Type B pancreatic cell (in vitro differentiated cells): ENCODE measurements at places on chromosomes 3 and 15.

DNA sequence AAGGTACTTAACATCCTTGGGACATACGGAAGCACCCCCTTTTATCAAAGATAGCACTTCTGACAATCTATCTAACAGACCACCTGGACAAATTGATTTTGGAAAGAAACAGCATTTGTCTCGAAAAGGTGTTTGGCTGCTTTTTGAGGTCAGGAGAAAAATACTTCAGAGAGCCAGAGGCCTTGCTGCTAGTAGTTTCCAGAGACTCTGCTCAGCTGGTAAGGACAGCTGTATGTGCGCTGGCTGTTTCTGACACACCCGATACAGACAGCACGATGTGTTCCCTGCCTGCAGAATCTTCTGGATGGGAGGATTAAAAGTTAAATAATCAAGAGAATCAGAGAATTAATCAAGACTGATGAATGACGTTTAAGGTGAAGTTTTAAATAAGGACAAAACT is 15.6 kb upstream of the GYG1 start:
- no peak for DNase-seq

GRCh38 chr3:17928502-17929145 is 186.2 kb upstream of the TBC1D5 start:
- no peak for DNase-seq

GRCh38 chr15:61050844-61051568 is 178.1 kb downstream of the RORA start:
- no peak for DNase-seq

- DNase-seq = no peak
Measured at GRCh38 chr3:145017959-145018358, 1046.3 kb downstream of the DIPK2A start.

DNA sequence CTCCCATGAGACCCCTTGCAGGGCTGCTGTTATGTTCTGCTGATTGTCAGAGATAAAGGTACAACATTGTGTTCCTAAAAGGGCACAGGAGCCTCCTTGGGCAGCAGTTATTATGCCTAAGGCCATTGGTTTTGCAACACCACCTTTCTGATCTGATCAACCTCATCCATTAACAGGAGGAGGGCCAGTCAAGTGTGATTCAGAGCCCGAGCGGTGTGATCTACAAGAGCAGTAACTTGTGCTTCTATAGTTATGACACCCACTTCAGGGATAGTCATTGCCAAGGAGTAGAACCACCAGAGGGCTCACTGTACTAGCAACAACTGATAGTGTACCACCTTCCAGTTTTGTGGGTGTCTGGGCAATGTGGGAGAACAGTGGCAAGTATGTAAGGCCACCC is 1457.9 kb upstream of the CADM2 start:
- no peak for DNase-seq

- no peak for DNase-seq
Measured at GRCh38 chr3:149340310-149340933, 7.0 kb upstream of the TM4SF18 start.

DNA sequence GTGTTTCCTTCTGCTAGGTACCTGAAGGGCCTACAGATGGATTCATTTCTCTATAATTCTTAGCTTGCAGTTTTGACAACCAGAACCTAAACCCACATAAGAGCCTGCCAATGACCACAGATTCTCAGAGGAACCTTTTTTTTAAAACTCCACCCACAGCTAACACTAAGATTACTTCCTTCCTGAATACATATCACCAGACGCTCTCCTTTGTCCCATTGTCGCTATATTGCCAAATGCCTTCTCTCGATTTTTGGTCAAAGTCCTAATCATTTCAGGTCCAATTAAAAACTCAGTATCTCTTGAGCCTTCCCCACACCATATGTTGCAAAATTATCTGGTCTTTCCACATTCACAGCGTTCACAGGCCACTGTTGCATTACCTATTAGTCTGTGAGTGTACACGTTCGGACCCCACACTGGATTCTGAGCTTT is 12.4 kb downstream of the ZNF710 start:
- no peak for DNase-seq

DNA sequence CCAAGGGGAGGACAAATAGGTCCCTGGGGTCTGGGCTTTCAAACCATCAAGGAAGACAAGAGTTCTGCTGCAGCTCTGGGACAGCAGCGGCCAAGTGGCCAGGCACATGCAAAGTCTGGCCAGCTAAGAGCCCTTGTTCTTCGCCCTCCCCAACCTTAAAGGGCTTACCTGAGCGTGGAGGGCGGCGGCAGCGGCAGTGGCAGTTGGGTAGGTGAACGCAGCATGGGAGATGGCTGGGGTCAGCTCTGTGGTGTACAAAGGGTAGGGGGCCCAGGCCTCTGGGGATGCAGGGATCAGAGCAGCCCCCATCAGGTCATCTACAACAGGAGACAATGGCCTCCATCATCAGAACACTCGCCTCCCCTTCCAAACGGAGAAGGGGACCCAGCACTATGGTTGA is 27.1 kb downstream of the RBPMS2 start:
- no peak for DNase-seq

- no peak for DNase-seq
Measured at GRCh38 chr15:98330692-98331435, 317.5 kb upstream of the IGF1R start.

DNA sequence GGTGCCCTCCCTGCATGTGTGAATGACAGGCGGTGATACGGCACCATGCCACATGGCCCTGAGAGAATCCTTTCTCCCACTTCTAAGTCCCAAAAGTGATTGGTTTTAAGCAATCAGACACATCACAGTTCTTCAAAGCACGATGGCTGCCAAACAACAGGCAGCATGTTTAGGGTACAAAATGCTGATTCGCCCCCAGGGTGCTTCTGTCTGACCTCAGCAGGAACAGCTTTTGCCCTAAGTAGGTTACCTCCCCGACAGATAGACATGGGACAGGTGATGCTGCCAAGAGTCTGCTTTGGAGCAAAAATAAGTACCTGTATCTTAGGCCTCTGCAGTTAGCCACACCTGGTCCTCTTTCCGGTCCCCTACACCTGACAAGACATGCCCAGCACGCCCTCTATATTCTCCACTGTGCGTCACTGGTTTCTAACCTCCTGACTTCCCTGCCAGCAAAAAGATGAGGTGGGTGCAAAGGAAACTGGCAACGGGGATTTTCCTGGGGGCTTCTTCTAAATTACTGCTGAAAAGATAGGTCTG is 549.8 kb downstream of the FOXP1 start:
- no peak for DNase-seq

GRCh38 chr3:68866157-68866556 is 66.2 kb downstream of the TAFA4 start:
- DNase-seq = no peak

DNA sequence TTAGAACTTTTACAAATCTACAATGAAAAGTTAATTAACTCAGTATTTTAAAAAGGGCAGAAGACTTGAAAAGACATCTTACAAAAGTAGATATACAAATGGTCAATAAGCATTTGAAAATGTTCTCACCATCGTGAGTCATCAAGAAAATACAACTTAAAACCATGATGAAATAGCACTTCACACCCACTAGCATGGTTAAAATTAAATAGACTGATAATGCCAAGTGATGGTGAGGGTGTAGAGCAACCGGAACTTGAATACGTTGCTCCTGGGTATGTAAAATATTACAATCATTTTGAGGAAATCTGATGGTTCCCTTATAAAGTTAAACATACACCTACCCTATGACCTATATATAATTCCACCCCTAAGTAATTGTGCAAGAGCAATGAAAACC is 319.8 kb upstream of the UMPS start:
- no peak for DNase-seq

DNA sequence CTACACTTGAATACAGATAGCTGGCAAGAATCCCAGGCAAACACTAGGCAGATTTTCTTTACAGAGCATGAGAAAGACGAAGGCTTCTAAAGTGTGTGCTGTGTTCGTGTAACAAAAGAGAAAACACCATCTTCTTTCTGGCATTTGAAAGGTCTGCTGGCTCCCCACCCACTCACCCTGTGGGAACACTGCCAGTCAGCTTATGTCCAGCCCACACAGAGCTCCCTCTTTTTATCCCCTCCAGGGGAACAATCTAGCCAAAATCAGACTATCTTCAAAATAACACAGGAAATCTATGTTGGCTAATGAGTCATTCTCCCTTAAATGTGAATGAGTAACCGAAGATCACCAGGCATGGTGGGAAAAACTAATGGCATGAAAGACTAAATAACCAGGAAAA is 45.6 kb upstream of the PAQR5 start:
- DNase-seq = no peak

GRCh38 chr3:131699001-131699400 is 196.2 kb upstream of the MRPL3 start:
- DNase-seq = no peak

DNA sequence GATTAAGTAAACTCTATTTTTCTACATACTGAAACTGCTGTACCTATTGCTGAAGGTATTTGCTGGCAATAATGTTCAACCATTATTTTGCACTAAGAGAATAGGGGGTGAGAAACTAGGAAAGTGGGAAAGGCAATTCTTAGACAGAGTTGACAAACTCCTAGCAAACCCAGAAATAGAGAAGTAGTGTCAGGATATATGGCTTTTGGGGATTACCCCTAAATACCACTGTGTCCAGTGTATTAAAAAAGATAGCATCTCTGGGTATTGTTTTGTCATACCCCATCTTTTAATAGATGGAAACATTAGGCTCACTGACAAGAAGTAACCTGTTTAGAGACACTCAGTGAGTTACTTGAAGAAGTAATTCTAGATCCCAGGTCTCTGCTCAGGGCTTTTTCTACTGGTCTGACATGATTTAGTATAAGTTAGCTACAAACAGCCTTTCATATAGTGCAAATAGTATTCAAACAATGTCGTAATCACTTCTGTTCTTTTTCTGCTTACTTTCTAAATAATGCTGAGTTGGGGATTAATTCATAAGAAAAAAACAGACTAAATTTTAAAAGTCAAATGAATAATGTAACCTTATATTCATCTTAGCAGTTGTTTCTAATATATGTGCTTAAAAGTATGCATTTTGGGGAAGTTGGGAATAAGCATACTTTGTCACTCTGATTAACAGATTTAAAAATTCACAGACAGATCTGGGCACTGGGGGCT is 107.2 kb downstream of the IL1RAP start:
- no peak for DNase-seq

- no peak for DNase-seq
Measured at GRCh38 chr3:184255291-184256039, 5.9 kb downstream of the CAMK2N2 start.

DNA sequence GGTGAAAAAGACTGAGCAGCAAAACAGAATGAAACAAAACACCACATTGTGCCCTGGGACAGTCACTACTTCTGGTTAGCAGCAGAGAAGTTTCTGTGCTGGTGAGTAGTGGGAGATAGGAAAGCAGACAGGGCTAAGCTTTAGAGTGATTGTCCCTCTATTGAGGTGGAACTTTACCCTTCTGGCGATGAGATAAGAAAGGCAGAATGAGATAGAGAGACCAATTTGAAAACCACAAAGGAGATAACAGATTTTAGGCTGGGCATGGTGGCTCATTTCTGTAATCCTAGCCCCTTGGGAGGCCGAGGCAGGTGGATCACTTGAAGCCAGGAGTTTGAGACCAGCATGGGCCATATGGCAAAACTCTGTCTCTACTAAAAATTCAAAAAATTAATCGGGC is 208.5 kb downstream of the TBL1XR1 start:
- no peak for DNase-seq

GRCh38 chr3:186599142-186599784 is 13.6 kb upstream of the AHSG start:
- no peak for DNase-seq

GRCh38 chr15:69138963-69139362 is 21.5 kb upstream of the GLCE start:
- DNase-seq = no peak

GRCh38 chr15:40985541-40986330 is 32.5 kb downstream of the CHAC1 start:
- DNase-seq = no peak

DNA sequence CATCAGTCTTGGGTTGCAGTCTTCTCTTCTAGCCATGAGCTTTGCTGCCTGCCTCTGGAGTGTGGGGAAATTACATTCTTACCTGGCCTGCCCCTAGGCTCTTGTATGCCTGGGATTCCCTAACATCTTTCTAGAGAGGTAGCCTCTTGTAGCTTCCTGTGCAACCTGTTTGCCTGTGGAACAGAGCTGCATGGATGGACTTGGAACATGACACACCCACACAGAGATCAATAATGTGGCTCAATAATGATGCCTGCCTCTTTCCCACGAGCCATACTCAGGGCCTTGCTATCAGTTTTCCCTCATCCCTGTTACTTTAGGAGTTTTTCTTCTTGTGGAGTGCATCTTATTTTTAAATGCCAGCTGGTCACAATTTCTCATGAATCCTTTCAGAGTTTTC is 11.4 kb downstream of the CHCHD6 start:
- no peak for DNase-seq

DNA sequence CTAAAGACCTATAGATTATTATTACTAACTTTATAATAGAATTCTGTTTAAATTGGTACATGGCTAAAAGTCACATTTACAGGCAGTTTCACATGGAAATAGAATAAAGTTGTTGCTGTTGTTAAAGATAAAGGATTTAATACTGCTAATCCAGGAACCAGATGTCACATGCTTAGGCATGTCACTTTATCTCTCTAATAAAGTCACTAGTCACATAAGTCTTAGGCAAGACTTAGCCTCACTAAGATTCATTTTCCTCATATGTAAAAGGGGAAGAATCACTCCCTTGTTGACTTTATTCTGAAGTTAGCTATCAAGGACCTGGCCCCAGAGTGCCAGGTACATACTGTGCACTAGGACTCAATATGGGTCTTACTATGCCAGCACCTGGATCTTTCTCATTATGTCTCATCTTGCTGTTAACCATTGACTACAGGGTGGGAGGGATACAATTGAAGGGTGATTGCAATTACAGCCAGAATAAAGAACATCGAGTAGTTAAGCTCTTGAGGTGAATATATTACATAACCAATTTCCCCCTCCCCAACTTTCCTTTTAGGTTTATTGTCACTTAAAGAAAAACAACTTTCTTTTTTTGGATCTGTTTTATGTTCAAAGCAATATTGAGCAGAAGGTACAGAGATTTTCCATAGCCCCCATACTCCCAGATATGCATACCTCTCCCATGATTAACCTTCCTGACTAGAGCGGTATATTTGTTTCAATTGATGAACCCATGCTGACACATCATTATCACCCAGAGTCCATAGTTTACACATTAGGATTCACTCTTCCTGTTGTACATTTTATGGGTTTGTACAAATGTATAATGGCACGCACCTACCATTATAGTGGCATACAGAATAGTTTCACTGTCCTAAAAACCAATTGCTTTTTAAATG is 36.6 kb downstream of the LNP1 start:
- DNase-seq = no peak

DNA sequence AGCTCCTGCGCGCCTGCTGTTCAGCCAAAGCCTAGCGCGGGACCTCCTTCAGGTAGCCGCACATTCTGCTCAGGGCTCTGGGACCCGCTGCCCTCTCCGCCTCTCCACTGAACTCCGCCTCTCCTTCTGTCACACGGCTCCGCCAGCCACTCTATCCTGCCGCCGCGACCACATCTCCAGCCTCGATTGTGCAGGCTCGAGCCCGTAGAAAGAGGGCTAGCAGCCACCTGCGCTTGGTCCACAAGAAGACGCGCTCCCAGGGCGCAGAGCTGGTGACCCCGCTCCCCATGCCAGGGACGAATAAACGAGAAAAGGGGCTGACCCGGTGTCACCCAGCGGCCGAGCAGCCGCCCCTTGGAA is 1.1 kb upstream of the VIPR1 start:
- DNase-seq = peak; percentile 60

GRCh38 chr3:174398761-174399160 is 460.4 kb upstream of the NAALADL2 start:
- DNase-seq = no peak

GRCh38 chr15:70235347-70235746 is 137.6 kb upstream of the TLE3 start:
- no peak for DNase-seq
